Bladder microvascular endothelial cell (primary cell): ENCODE measurements at places on chromosomes 16 and 17. TPM values are rescaled to one million over a fixed set of nuclear protein-coding genes. Genes with fewer than 3 reads are reported as not detected.

Gene CD300H
- not detected in 2 replicates for total RNA-seq

Gene CACNA1H
- 0.31 and 1.1 TPM in 2 replicates for total RNA-seq

Gene ZNF423
- 2.8 and 12.1 TPM in 2 replicates for total RNA-seq

Gene EXOC7
- 51.8 and 129 TPM in 2 replicates for total RNA-seq

Gene OR3A2
- not detected in 2 replicates for total RNA-seq

Gene MGAT5B
- total RNA-seq: 0.49 and 0.50 TPM in 2 replicates

Gene CDH5
- total RNA-seq: 352 and 927 TPM in 2 replicates

Gene PRAC2
- not detected in 2 replicates for total RNA-seq

Gene KRTAP2-3
- total RNA-seq: not detected in 2 replicates

Gene SLC35G6
- total RNA-seq: not detected in 2 replicates

Gene BPTF
- total RNA-seq: 20.4 and 78.2 TPM in 2 replicates

Gene ZNF319
- 2.3 and 6.4 TPM in 2 replicates for total RNA-seq

Gene MVD
- 44.0 and 54.7 TPM in 2 replicates for total RNA-seq

Gene CPNE7
- total RNA-seq: 1.3 and 3.6 TPM in 2 replicates

Gene CLEC18B
- total RNA-seq: 0.31 and 0.49 TPM in 2 replicates

Gene ABCA6
- 19.3 and 21.1 TPM in 2 replicates for total RNA-seq

Gene SLC12A3
- total RNA-seq: not detected in 2 replicates

Gene TNFRSF12A
- 61.0 and 186 TPM in 2 replicates for total RNA-seq

Gene SLFN11
- 70.3 and 80.1 TPM in 2 replicates for total RNA-seq
